Activated gamma-delta T cell treated with anti-CD3 and anti-CD28 coated beads, Interleukin-2, amount 50 U/mL, for 16 hours (primary cell): ENCODE measurements at places on chromosomes 12 and 14.

DNA sequence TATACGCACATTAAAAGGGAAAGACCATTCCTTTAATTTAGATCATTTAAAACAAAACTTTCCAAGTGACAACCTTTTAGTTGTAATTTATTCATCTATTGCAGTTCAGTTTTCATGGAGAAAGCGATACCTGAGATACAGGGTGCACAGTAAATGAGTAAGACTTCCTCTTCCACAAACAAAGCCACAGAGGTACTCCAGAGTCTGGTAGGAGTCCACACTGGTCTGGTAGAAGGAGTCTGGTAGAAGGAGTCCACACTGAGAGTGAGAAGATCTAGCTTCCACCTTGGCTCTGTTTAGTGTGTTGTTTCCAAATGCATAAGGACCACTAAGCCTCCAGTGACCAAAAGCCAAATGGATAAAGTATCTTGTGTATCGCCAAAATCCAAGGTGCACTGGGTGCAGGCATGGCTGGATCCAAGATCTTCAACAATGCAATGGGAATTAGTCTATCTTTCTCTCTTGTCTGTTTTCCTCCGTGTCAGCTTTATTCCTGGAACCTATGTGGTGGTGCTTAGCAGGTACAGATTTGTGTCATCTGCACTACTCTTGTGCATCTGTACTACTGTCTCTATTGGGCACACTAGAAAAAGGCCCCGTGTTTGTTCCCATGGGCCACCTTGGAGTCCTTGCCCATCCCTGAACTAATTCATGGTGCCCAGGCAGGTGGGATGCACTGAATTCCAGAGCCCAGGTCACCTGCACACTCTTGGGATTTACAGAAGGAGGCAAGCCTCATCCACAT, 331.1 kb downstream of the BCL11B start:
- DNase-seq, result no peak

DNA sequence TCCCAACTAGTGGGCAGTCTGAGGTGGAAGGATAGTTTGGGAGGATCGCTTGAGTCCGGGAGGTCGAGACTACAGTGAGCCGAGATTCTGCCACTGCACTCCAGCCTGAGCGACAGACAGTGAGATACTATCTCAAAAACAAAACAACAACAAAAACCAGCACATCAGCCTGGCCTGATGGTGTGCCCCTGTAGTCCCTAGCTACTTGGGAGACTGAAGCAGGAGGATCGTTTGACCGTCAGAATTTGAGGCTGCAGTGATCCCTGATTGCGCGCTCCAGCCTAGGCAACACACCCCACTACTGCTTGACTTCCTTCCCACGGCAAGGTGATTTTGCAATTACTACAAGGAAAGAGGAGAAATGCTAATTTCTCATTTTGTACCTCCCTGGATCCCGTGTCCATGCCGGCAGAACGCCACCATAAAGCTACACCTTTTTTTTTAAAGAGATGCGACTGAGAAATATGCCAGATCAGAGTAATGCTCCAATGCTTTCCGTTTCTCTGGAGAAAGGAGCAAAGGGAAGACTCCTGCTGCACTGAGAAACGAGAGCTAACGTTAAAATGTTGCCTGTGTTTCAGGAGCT, 672 bp upstream of the SCFD1 start:
- no peak for DNase-seq

DNA sequence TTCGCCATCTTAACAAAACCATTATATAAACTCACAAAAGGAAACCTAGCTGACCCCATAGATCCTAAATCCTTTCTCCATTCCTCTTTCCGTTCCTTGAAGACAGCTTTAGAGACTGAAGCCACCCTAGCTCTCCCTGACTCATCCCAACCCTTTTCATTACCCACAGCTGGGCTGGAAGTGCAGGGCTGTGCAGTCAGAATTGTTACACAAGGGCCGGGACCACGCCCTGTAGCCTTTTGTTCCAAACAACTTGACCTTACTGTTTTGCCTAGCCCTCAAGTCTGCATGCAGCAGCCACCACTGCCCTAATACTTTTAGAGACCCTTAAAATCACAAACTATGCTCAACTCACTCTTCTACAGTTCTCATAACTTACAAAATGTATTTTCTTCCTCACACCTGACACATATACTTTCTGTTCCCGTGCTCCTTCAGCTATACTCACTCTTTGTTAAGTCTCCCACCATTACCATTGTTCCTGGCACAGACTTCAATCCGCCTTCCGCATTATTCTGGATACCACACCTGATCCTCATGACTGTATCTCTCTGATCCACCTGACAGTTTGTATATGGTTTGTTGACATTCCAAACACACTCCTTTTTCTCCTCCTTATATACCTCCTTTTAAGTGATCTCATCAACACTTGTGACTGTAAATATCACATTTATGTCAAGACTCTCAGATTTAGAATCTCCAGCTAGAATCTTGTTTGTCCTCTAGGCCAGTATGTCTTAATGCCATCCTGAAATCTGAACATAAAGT, 208.7 kb downstream of the KITLG start:
- DNase-seq, result no peak

DNA sequence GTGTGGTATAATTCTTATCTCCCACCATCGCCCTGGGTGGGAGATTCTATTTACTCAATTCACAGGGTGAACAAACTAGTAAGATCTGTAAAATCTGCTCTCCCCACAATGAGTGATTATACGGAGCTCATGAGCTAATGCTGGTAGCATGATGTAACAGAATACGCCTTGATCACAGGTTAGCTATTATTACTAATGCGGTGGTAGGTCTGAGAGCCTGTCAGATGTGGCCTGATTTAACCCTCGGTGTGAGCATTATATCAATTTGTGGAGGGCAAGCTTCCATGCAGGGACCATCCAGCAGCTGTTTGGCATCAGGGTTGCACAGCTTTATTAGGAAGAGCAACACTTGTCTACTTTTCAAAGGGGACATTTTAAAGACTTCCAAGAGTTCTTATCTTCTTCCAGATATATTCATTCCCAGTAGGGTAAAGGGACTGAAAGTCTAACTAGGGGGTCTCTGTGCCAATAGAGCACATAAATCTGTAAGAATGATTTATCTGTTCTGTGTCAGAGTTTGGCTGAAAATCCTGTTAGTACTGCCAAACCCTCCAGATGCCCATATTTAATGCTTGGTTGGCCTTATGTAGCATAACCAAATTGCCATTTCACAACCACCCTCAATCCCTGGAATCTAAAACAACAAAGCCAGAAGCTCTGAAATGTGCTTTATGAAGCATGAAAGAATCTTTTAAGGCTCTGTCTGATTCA, 18.7 kb downstream of the TSHR start:
- no peak for DNase-seq

DNA sequence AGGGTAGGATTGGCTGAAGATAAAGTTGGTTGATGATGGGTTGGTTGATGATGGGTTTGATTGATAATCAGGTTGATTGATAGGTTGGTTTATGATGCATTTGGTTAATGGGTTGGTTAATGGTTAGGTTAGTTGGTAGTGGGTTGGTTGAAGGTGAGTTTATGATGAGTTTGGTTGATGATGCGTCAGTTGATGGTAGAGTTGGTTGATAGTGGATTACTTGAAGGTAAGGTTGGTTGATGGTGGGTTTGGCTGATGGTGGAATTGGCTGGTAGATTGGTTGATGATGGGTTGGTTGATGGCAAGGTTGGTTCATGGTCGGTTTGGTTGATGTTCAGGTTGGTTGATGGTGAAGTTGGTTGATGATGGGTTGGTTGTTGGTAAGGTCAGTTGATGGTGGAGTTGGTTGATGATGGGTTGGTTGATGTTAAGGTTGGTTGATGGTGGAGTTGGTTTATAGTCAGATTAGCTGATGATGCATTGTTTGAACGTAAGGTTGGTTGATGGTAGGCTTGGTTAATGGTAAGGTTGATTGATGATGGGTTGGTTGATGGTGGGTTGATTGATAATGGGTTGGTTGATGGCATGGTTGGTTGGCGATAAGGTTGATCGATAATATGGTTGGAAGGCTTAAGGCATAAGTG, 146.4 kb downstream of the ADGRD1 start:
- no peak for DNase-seq
